ENCODE measurements at places on chromosomes 5 and 9. TPM values are rescaled to one million over a fixed set of nuclear protein-coding genes. Genes with fewer than 3 reads are reported as not detected.
A peak's percentile ranks its signal among the peaks of the same experiment; 100 is the strongest.

CD274 gene
- 13.2 TPM for total RNA-seq

DNA sequence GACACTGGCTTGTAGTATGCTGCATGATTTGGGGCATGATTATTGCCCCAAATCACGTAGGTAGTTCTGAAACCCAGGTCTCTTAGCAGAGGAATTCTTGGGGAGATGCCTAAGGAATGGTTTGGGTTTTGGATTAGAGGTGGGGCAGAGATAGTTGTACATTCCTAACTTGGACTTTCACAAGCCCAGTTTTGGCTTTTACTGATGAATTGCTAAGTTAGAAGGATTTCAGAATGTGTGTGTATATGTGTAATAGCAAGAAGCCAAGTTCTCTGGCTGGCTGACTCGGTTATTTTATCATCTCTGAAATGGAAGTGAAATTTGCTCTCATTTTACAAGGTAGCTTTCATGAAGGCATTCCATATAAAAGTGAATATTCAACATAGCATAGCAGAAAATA is 23.8 kb upstream of the ZNF131 start:
- H3K4me1 ChIP-seq = no peaks in the 10 kb centered on the region
- DNase-seq = no peak
- no peak overlapping the region for H3K4me3 ChIP-seq
- no peaks in the 10 kb centered on the region for H3K27me3 ChIP-seq

DNA sequence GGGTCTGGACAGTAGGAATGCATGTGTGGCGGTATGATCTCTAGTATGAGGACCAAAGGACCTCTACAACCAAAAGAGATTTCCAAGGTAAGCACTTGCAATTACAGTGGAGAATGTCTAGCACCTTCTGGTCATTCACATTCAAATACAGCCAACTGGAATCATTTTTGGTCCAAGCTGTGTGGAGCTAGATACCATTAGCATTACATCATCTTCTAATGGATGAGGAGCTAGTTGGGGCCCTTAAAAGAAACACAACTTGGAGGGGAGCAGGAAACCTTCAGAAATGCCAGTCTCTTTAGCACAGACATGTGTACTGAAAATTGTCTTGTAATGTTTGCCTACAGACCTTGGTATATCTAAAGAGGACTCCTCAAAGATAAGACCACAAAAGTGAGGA is 244.7 kb downstream of the BNC2 start:
- H3K4me1 ChIP-seq = no peaks in the 10 kb centered on the region
- no peaks in the 10 kb centered on the region for H3K27me3 ChIP-seq
- no peak for DNase-seq
- H3K4me3 ChIP-seq = no peak overlapping the region
- no peak overlapping the region for H3K27ac ChIP-seq
- no peaks in the 10 kb centered on the region for H3K36me3 ChIP-seq

DNA sequence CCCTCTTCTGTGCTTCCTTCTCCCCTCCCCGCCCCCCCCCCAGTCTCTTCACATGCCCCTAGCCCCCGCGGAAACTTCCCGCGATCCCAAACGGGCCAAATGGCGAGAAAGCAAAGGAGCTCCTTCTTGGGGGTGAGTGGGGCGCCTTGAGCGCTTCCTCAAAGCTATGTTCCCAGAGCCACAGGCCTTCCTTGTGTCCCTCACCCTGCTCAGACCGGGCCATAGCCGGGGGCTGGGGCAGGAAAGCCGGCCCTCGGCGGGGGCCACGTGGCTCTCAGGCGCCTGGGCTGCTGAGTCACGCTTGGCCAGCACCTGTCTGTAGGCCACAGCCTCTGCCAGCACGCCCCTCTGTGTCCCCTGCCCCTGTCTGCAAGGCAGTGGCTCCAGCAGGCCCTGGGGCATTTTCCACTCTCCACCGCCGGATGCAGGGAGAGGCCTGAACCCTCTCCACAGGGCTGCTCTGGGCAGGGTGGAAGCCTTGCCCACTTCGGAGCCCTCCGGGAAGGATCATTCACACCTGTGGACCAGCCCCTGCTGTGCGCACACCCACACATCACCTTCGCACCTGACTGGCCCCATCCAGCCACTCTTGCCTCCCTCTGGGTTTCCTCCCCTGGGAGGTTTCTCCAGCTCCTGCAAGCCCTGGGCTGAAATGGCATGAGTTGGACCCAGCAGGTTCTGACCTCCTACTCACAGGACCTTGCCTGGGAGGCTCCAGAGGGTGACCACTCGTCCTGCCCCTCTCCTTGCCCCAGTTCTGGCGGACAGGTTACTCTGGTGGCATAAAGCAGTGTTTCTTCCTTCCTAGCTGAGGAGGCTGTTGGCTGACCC is 1.2 kb upstream of the SQSTM1 start:
- H3K4me3 ChIP-seq = peak overlapping the region; percentile 43
- peaks cover 36% of the 10 kb centered on the region for H3K4me1 ChIP-seq
- peak overlapping the region; percentile 96 for H3K27ac ChIP-seq
- H3K36me3 ChIP-seq = peaks cover 7% of the 10 kb centered on the region

DNA sequence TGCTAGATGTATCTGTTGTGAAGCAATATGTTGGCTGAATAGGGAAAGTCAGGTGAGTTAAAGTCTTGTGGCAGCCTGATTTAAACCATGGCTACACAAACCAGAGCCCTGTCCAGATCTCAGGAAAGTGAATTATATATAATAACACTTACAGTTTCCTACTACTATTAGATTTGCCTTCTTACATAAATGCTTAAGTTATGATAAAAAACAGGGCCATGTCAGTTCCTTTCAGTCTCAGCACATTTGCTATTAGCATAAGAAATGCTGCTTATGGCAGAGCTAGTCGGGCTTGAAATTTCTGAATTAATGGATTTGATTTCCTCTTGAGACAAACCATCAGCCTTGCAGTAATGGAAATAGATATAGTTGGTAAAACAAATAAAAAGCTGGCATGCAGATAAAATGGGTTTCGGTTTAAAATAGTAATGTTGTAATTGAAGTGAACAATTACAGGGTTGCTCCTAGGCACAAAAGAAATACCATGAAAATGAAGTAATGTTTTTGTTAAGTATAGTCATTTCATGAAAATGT is 664.2 kb upstream of the ZNF608 start:
- no peaks in the 10 kb centered on the region for H3K4me1 ChIP-seq
- no peaks in the 10 kb centered on the region for H3K36me3 ChIP-seq
- H3K27ac ChIP-seq = no peak overlapping the region
- H3K4me3 ChIP-seq = no peak overlapping the region
- no peaks in the 10 kb centered on the region for H3K27me3 ChIP-seq

SPDL1 gene
- total RNA-seq = 39.1 TPM

DNA sequence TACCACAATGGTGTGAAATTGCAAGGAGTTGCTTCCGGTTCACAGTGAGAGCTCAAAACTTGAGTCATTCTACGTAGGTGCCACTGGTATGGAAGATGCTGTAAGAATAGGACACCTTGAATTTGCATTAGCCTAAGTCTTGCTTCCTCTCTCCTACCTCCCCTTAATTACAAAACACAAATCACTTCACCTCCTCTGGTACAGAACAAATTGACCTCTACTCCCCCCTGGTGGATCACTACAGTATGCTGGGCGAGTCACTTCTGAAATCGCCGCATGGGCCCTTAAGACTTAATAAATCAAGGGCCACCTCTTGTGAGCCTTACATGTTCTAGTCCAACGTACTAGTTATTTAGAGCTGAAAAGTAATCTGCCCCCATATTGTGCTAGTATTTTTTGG is 145.3 kb upstream of the SMARCA2 start:
- no peak for DNase-seq
- no peaks in the 10 kb centered on the region for H3K36me3 ChIP-seq
- H3K4me1 ChIP-seq = no peaks in the 10 kb centered on the region
- H3K27me3 ChIP-seq = no peaks in the 10 kb centered on the region

NR2F1-AS1 gene
- not detected for total RNA-seq

DNA sequence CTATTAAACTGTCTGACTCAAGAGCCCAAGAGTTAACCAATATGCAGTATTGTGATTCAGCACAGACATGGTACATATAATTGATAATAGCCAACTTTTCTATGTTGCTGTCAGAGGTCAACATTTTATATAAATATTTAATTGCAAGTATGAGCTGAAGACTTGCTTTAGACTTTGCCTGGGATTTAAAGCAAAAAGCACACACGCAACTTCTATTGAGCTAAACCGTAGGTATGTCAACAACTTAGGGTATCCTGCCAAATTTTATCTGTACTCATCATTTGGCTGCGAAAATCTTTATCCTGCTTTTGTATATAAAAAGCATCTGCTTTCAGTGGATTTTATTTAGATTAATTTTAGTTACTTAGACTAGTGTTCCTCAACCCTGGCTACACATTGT is 27.4 kb downstream of the UHRF2 start:
- H3K4me3 ChIP-seq = no peak overlapping the region
- no peak for DNase-seq
- no peaks in the 10 kb centered on the region for H3K36me3 ChIP-seq
- H3K4me1 ChIP-seq = peaks cover 35% of the 10 kb centered on the region

DNA sequence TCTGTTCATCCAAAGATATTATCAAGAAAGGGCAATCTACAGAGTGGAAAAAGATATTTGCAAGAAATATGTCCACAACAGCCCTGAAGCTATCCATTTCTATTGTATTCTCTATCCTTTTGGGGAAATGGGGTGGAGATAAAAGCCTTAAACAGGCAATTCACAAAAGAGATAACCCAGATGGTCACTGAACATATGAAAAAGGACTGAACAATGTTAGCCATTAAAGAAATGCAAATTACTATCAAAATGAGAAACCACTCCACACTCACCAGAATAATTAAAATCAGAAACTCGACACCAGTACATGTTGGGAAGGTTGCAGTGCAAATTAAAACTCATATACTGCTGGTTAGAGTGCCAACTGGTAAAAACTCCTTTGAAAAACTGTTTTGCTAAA is 955.2 kb upstream of the DMAC1 start:
- no peak overlapping the region for H3K4me3 ChIP-seq
- no peak for DNase-seq
- no peaks in the 10 kb centered on the region for H3K36me3 ChIP-seq
- no peaks in the 10 kb centered on the region for H3K4me1 ChIP-seq
- no peaks in the 10 kb centered on the region for H3K27me3 ChIP-seq
- H3K27ac ChIP-seq = no peak overlapping the region

GRCh38 chr5:124748687-124749594 is 2.5 kb upstream of the ZNF608 start:
- H3K4me1 ChIP-seq = no peaks in the 10 kb centered on the region
- peaks cover 16% of the 10 kb centered on the region for H3K27me3 ChIP-seq
- no peak for DNase-seq
- H3K27ac ChIP-seq = no peak overlapping the region
- no peaks in the 10 kb centered on the region for H3K36me3 ChIP-seq

- H3K27ac ChIP-seq = no peak overlapping the region
- DNase-seq = no peak
- no peak overlapping the region for H3K4me3 ChIP-seq
- H3K27me3 ChIP-seq = no peaks in the 10 kb centered on the region
These were observed 370.0 kb downstream of the NDUFS4 start for GRCh38 chr5:53930457-53930856.
